ENCODE measurements at places on chromosomes 2 and 18.
A peak's percentile ranks its signal among the peaks of the same experiment; 100 is the strongest.

DNA sequence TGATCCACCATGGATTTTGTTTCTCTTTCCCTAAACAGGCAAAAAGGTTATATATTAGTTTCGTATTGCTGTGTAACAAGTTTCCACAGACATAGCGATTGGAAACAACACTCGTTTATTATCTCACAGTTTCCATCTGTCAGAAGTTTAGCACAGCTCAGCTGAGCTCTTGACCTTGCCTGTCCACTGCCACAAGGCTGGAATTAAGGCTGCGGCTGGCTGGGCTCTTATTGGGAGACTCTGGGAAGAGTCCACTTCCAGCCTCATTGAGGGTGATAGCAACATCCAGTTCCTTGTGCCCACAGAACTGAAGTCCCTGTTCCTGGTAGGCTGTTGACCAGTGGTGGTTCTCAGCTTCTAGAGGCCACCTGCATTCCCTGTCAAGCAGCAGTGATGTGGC is 120.4 kb downstream of the TPGS2 start:
- no peak for DNase-seq

GRCh38 chr2:164797627-164798026 is 44.0 kb downstream of the COBLL1 start:
- no peak for DNase-seq

GRCh38 chr2:50006327-50006726 is 852.0 kb upstream of the FSHR start:
- no peak for DNase-seq

DNA sequence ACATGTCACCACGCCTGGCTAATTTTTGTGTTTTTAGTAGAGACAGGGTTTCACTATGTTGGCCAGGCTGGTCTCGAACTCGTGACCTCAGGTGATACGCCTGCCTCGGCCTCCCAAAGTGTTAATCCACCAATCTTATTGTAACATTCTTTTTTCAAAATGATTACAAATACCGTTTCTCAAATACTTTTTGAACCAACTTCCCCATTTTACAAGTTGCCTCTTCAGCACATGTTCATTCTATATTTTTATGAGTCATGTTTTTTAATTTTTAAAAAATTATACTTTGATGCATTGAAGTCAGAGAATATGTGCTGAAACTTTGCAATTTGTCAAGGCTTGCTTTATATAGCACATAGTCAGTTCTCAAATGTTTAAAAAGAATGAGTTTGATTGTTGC is 58.2 kb downstream of the QPCT start:
- no peak for DNase-seq

DNA sequence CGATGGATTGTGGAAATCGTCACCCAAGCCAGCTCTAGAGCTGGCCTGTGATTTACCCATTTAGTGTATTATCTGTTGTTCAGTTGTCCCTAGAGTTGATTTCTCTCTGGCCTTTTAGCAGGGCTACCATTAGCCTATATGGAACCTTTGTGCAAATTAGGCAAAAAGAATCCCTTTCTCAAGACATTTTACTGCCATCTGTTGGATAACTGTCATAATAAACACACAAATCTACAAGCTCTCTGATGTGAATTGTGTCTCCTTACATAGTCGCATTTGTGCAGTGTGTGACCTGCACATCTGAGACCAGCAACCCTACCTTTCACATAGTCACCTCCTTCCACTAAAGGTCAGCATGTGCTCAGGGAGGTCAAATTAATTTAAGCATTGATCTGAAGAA is 34.0 kb downstream of the LOXHD1 start:
- DNase-seq = peak; percentile 18

- DNase-seq = no peak
Measured at GRCh38 chr2:231923951-231924888, 2.0 kb downstream of the NPPC start.

DNA sequence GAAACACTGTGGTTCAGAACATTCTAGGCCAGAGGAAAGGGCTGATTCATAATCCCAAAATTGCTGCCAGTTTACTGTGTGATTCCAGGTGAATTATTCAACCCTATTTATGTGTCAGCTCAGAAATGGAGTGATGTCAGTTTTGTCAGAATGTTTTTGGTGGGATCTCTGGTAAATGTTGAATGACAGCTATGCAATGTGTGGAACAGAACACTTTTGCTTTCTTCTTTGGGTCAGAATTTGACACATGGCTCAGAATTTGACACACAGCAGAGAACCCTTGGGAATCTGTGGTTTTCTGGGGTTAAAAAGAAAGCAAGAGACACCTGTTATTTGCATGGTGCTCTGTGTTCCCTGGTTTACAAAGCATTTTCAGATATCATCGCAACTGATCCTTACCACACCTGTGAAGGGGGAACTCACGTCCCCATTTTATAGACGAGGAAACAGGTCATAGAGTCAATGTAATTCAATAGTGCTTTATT is 1.6 kb upstream of the MTA3 start:
- DNase-seq = no peak
